ENCODE measurements at places on chromosomes 11 and 22. TPM values are rescaled to one million over a fixed set of nuclear protein-coding genes. Genes with fewer than 3 reads are reported as not detected.

The SYTL2 gene
- 40.4 TPM for total RNA-seq

GRCh38 chr11:27239305-27239942 is 123.6 kb downstream of the CCDC34 start:
- DNase-seq = peak; percentile 86

DNA sequence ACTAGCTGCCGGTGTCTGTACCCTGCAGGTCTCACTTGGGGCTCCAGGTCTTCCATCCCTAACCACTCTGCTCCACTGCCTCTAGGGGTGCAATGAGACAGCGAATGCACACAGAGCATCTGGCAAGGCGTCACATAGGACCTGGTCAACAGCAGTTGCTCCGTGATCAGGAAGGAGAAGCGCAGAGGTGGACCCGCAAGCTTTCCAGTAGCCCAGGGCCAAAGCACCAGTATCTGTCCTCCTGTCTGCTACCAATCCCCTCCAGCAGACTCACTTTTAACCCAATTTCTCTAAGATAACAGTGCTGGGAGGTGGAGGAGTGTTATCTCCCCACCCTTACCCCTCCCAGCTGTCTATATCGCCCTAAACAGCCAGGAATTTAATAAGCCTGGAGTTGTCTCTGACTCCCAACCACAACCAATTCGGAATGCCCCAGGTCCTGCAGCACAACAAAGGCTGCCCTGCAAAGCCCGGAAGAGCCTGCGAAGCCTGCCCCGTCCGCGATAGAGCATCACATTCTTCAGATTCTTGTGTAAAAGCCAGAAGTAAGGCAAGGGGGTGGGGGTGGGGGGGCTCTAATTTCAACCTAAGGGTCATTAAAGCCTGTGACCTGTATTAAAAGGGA is 19.3 kb downstream of the MYH9 start:
- DNase-seq = no peak

The FIBIN gene
- 21.8 TPM for total RNA-seq

DNA sequence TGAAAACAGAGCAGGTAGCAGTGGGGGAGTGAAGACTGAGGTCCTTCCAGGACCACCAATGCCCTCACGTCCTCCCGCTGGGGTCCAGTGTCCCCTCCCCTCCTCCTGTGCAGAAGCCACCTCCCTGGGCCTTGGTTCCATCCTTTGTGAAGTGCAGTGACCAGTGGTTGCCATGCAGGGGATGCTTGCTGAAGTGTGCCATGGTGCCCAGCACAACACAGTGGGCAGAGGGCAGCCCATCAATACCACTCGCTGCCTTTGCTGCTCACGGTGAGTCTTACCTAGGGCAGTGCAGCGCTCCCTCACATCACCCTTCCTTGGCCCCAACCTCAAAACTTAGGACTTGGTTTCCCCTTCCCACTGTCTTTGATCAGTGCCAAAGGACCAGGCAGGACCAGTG is 12.9 kb downstream of the MYEOV start:
- DNase-seq = no peak

The NOX4 gene
- 2.4 TPM for total RNA-seq
